ENCODE measurements at places on chromosomes 3 and 15. TPM values are rescaled to one million over a fixed set of nuclear protein-coding genes. Genes with fewer than 3 reads are reported as not detected.

DNA sequence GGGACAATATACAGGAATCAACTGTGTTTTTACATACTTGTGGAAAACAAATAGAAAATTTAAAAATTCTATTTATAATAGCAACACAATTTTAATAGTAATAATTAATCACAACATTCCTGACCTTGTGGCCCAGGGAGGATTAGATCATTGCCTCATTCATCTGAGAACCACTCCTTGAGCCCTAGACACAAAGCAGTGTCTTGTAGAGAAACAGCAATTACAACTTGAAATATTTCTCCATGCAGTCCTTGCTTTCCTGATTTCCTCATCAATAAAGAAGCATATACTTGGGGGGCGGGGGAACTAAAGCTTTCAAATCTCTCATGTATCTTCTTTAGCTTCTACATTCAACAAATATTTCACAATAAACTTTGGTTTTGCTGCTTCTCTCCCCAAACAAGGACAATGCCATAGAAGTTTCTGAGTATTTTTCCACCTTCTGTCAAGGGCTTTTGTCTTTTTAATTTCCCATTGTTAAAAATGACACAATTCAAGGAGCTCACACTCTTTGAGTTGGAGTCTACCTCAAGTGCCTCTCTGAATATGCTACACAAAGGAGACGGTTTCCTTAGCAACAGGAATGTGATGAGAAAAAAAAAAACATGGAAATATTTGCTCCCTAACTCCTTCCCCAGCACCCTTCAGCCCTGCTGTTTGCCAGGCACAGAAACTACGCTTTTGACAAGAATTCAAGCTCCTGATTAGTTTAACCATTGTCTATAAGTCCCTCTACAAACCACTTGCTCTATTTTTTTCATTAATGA lies 118.8 kb downstream of the ARPP21 start:
- no peak for DNase-seq

DNA sequence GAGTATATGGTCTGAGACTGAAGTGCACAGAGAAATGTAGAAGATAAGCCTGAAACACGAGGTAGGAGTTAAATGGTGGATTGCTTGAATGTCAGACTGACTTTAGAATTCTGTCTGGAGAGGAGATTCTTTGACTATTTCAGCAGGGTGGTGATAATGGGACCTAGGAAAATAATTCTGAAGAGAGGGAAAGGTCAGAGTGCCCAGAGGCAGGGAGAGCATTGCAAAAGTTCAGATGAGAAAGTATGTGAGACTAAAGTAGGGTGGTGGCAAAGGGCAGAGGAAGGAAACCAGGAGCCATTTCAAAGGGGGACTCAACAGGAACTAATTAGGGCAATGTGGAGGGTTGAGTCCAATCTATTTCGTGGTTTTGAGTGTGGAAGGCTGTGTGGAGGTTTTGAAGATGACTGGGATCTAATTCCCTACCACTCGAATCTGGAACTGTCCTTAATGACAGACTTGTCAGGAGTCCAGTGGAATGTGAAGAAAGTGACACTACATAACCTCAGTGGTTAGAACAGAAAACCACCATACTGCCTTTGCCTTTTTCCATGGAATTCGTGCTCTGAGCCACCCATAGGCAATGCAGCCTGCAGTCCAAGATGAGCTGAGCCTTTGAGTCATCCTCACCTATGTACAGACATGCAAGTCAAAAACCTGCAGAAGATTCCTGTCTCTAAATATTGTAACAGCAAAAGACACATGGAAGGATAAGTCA lies 16.1 kb downstream of the CPOX start:
- no peak for DNase-seq

GRCh38 chr15:41746802-41747201 lies 27.5 kb upstream of the MAPKBP1 start:
- DNase-seq: no peak

PARP14 gene
- 20.7 TPM for total RNA-seq

GRCh38 chr15:74389241-74390048 lies 22.0 kb upstream of the CYP11A1 start:
- DNase-seq: no peak

Data from type B pancreatic cell (in vitro differentiated cells).